ENCODE measurements at places on chromosomes 13 and 19. TPM values are rescaled to one million over a fixed set of nuclear protein-coding genes. Genes with fewer than 3 reads are reported as not detected.

Gene PALM3
- total RNA-seq = not detected

Gene STAP2
- 132 TPM for total RNA-seq

Gene TSHZ3
- total RNA-seq = 2.0 TPM

Gene ZNF320
- 12.3 TPM for total RNA-seq

Gene KRTDAP
- not detected for total RNA-seq

Gene OR7A5
- not detected for total RNA-seq

Gene AMER2
- not detected for total RNA-seq

Gene FUT6
- total RNA-seq = 2.1 TPM

Gene NKG7
- total RNA-seq = not detected

Gene ATP4B
- total RNA-seq = not detected

Gene FGF14
- total RNA-seq = 0.13 TPM

Gene ZNF549
- 6.9 TPM for total RNA-seq

Gene SERP2
- 0.77 TPM for total RNA-seq

Gene TSEN34
- 50.2 TPM for total RNA-seq

Gene ZNF844
- total RNA-seq = 1.6 TPM

Gene LRP3
- total RNA-seq = 9.0 TPM

Gene CD37
- not detected for total RNA-seq

Gene ATCAY
- total RNA-seq = not detected

Gene SLC6A16
- under 0.01 TPM for total RNA-seq

Gene ZNF534
- total RNA-seq = not detected

Gene ONECUT3
- total RNA-seq = under 0.01 TPM

Gene LRRC63
- not detected for total RNA-seq

Gene GPC6
- 0.90 TPM for total RNA-seq

Gene GNG7
- total RNA-seq = under 0.01 TPM

Gene ODAD3
- total RNA-seq = not detected

Gene PNMA8B
- under 0.01 TPM for total RNA-seq

Gene KLF2
- total RNA-seq = under 0.01 TPM
